NCI-H774 (cell line): ENCODE measurements at places on chromosomes 2 and 18.

GRCh38 chr2:16655905-16656642 is 9.6 kb downstream of the CYRIA start:
- no peak for DNase-seq

DNA sequence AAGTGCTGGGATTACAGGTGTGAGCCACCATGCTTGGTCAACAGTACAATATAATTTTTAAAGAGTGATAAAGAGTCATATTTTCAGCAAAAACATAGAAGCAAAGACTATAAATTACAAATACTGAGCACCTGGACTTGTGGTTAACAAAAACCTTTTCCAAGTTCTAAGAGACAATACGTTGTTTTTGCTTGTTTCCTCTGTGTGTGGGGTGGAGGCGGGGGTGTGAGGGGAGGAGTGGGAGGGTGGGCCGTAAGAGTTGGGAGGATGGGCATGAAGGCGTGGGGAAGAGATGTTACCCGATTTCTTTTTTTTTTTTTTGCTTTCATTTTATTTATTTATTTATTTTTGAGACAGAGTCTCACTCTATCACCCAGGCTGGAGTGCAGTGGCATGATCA is 78.0 kb upstream of the WIPF1 start:
- DNase-seq, result no peak

DNA sequence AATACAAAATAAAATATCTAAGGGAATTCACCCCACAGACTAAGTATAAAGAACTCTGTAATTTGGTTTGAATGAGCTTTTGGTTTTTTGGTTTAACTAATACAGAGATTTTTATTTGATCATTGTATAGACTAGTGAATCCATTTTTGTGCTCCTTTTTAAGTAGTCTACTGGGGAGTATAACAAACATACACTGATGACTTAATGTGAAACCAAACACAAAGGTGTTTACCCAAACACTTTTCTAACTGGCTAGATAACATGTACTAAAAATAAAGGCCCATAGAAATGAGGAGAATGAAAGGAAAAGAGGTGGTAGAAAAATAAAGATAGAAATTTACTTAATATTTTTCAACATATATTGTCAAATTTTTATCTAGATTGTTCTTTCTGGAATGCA is 146.0 kb downstream of the NRXN1 start:
- DNase-seq, result peak; percentile 31

DNA sequence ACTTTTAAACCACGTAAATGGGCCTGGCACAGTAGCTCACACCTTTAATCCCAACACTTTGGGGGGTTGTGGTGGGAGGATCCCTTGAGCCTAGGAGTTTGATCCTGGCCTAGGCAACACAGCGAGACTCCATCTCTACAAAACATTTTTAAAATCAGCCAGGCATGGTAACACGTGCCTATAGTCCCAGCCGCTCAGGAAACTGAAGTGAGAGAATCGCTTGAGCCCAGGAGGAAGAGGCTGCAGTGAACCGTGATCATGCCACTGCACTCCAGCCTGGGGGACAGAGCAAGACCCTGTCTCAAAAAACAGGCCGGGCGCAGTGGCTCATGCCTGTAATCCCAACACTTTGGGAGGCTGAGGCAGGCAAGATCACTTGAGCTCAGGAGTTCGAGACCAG is 12.2 kb downstream of the ROCK1 start:
- DNase-seq, result no peak

- DNase-seq, result no peak
Observed at GRCh38 chr2:169895294-169895985, 68.2 kb downstream of the UBR3 start.

- no peak for DNase-seq
Observed at GRCh38 chr18:36593001-36593400, 235.8 kb downstream of the TPGS2 start.
